NCI-H345 (cell line): ENCODE measurements at places on chromosomes 2 and 18.

- DNase-seq = no peak
Observed at GRCh38 chr2:23427350-23427749, 42.4 kb downstream of the KLHL29 start.

DNA sequence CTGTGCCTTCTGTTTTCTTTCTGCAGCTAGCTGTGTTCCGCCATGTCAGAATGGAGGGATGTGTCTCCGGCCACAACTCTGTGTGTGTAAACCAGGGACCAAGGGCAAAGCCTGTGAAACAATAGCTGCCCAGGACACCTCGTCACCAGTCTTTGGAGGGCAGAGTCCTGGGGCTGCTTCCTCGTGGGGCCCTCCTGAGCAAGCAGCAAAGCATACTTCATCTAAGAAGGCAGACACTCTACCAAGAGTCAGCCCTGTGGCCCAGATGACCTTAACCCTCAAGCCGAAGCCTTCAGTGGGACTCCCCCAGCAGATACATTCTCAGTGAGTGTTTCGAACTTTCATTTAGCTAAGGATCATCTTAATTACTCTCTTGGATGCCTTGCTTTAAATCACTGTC, 74.1 kb downstream of the LTBP1 start:
- no peak for DNase-seq

DNA sequence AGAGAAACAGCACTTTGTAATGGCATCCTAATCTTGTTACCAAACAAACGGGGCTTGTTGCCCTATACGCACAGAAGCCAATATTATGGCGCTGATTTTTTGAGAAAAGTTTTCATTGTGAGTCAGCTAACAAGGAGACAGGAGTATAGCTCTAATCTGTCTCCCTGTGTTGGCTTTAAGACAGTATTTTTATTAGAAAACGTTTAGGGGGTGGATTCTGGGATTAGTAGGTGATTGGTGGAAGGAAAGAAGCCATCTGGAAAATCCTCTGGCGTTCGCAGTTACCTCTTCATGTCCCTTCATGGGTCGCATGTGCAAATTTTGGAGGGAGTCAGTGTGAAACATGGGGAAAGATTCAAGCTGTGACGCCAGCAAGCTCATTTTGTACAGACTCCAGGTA, 698 bp upstream of the TMEM237 start:
- DNase-seq = no peak

DNA sequence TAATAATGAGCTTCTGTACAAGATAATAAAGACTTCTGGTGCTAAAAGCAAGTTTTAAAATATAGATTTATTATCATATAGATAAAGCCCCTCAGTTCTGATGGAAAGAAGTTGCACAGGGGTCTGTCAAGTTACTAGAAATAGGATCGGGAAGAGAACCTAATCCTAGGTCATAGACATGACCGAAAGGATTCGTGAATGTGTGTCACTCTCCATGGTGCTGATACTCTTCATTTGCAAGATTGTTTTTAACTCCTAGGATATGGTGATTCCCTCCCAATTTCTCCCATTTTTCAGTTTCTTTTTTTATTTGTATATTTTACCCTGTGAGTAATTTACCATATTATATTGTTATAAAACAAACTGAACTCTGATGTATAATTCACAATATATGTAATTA, 58.9 kb upstream of the CTNNA2 start:
- no peak for DNase-seq

DNA sequence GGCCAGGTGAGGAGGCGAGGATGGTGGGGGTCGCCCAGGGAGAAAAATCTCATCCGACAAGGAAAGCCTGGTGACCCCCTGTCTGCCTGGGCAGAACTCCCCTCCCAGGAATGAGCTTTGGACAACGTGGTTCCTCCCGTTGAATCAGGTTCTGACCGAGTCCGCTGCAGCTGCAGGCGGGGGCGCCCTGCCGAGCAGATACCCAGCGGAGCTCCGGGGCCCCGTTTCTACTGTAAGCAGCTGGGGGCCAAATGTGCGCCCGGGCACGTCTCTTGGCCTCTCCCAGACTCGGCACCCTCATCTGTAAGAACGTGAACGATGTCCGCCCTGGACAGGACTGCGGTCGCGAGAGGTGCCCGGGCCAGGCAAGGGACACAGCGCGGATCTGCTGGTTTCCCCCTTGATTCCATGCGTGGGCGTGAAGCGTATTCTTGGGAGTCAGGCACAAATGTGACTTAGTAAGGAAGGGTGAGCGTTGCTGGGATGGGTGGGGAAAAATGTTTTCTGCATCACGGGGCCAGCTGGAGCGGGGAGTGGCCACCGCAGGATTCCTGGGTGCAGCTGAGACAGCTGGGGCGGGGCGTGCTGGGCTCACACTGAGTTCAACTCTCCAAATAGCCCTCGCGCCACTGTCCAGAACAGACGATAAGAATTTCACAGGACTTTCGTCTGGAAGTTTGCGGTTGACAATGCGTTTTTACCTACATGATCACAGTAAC, 20.2 kb upstream of the TUBB6 start:
- DNase-seq = no peak

DNA sequence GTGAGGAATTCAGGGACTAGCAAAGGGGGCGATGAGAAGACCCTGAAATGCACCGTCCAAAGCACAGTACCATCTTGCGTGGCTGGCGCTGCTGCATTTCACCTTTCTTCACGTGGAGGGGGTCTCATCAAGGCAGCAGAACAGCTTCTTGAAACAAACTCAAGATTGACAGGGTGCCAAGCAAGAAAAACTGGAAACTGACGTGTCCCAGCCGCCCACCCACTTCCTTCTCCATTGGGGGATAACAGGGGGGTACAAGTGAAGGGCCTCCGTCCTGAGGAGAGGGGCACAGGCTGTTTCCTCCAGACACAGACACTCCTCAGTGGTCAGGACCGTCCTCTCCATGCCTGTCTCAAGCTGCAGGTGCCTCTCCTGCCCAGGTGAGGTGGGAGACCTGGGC, 32.5 kb downstream of the HDAC4 start:
- no peak for DNase-seq

- no peak for DNase-seq
Observed at GRCh38 chr2:170554278-170554955, 160.7 kb upstream of the SP5 start.

DNA sequence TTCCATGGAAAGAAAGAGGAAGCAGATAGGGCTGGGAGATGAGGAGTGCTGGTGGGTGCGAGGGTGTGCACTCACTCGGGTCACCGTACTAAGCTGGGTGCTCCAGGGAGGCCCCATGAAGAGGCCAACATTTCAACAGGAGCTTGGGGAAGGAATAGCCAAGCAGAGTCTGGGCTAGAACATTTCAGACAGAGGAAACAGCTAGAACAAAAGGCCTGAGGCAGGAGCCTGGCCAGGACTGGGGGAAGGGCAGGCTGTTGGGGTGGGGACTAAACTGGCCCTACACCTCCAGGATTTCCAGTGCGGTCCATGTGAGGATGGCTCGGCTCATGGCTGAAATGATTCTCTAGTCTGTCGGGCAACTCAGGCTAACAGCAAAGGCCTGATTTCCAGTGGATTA, 90.8 kb downstream of the ZFP36L2 start:
- no peak for DNase-seq
